ENCODE measurements at places on chromosomes 7 and 10.
A peak's percentile ranks its signal among the peaks of the same experiment; 100 is the strongest.

- no peak for DNase-seq
These were observed 10.4 kb downstream of the BLVRA start for GRCh38 chr7:43768887-43769272.

DNA sequence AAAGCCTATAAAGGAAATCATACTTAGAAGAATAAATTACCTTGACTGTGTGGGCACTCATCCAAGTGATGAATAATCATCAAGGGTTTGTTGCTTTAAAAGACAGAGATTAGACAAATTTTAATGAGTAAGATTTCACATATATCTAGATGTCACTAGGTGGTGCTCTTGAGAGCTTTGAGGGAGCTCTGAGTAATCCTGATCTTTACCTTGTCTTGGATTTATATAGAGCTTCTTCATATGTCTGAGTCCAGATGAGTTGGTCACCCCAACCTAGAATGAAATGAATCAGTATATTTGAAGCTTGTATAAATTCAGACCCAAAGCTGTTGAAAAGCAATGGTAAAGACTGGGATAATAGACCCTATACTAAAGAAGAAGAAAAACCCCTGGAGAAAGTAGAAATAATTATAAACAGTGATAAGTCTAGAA, 3.7 kb downstream of the AGR2 start:
- peak; percentile 59 for DNase-seq

GRCh38 chr7:26782501-26782900, 81.9 kb downstream of the SKAP2 start:
- no peak for DNase-seq

DNA sequence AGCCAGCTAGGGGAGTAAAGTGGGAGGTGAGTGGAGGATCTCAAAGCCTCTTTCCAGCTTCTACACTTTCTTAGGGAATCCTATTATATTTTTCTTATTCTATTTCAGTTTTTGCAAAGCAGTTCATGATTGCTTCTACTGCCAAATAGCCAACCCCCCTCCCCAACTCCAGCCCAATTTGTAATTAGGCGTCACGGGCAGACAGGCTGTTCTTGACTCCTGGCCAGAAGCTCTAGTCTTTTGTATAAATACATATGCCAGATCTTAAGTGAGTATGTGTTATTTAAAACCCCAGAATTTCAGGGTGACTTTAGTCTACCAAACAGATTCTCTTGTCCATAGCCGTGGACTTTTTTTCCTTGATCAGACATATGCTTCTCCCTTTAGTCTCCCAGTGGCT, 255.2 kb downstream of the BUB3 start:
- DNase-seq, result no peak

GRCh38 chr7:116653646-116654045, 18.4 kb upstream of the MET start:
- no peak for DNase-seq

- no peak for DNase-seq
These were observed 17.0 kb downstream of the ITIH5 start for GRCh38 chr10:7649673-7650300.

DNA sequence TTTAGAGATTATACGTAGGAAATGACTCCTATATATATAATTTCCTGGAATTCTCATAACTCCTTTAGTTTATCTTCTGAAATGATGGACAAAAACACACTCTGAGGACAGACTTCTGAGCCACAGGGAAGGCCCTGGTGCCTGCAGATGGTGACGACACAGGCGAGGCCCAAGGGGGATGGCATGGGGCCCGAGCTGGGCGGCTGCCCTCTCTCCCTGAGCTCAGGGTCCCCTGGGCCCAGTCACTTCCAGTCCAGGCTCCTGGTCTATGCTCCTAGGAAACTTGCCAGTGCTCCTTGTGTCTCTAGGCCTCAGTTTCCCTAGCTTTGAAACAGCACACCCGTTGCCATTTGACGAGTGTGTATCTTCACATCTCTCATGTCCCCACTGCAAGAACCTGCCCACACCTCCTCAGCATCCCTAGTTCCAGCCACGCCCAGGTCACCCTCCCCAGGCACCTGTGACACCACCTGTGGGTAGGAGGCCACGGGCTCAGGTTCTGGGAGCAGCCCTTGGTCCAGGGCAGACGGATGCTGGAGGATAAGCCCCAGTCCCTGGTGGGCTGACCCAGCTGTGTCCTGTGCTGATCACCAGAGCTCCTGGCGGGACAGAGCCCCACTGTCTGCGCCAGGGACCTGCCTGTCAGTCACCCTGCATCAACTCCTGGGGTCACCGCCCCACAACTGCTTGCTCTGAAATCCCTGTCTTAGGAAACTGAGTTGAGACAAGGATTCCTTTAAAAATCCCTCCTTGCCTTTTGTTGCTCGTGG, 23.4 kb upstream of the SHH start:
- DNase-seq, result no peak

DNA sequence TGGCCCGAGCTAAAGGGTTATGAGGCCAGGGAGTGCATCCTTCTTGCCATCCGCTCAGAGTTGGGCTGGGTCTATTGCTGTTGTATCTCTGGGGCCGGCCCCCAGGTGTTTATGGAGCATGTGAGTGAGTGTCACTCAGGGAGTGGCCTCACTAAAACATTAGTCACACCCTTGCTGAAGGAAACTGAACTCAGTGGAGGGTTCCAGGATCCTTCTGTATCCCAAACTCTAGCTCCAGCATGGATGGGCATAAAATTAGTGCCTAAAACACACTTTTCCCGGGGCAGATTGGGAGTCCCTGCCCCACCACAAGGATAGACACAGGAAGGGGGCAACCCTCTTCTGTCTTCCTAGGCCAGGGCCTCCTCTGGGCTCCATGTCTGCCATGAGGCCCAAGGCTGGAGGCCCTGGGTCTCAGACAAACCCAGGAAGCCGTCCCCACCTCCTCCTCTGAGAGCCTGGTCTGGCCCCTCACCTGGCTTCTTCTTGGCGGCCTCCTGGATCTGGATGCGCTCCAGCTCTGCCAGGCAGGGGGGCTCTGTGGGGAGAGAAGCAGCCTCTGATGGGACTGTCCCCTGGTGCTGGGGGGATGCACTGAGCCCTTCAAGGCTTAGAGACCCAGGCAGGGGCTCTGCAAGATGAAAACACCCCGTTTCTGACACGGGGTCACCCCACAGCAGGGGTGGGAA, 24.5 kb downstream of the SPOCK2 start:
- no peak for DNase-seq

DNA sequence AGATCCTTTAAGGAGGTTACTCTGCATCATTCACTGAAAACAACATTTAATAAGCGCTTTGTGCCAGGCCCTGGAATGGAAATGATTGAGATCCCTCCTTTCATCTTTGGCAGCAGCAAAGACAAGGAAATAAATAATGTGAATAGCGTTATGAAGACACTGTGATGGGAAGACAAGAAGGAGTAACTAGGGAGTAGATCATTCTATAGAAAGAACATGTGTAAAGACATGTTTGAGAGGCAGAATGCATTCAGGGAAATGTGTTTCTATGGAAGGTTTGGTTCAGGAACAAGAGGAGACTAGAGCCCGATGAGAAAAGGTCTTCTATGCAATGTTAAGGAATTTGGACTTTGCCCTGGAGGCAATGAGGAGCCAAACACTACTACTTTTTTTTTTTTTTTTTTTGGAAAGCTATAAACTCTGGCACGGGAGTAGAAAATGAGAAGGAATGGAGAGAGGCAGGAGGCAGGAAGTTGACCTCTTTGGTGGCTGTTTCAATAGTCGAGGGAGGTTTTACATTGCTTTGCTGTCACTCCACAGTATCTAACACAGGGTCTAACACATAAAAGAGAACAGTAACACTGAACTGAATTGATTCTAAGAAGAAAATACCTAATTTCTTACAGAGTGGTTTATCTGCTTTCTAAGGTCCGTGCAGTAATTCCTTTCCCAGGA, 44.9 kb downstream of the SMURF1 start:
- no peak for DNase-seq

DNA sequence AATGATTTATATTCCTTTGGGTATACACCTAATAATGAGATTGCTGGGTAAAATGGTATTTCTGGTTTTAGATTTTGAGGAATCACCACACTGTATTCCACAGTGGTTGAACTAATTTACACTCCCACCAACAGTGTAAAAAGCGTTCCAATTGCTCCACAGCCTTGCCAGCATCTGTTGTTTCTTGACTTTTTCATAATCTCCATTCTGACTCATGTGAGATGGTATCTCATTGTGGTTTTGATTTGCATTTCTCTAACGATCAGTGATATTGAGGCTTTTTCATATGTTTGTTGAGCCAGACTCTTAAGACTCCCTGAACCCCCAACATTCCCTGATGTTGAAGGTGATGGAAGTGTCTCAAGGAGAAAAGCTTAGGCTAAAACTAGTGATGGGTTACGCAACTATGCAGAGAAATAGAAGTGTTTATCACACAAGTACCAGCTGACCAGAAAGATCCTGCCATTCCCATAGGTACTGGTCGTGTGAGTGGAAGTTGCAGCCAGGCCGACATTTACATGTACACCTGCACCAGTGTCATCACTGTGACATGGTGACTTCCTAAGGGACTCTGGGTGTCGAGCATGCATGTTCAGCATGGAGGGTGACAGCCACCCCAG, 711.2 kb upstream of the NRP1 start:
- DNase-seq, result no peak

- DNase-seq, result no peak
These were observed 290.6 kb downstream of the FRMD4A start for GRCh38 chr10:14039968-14040668.

GRCh38 chr10:46094931-46095750, 49.1 kb upstream of the MSMB start:
- no peak for DNase-seq

DNA sequence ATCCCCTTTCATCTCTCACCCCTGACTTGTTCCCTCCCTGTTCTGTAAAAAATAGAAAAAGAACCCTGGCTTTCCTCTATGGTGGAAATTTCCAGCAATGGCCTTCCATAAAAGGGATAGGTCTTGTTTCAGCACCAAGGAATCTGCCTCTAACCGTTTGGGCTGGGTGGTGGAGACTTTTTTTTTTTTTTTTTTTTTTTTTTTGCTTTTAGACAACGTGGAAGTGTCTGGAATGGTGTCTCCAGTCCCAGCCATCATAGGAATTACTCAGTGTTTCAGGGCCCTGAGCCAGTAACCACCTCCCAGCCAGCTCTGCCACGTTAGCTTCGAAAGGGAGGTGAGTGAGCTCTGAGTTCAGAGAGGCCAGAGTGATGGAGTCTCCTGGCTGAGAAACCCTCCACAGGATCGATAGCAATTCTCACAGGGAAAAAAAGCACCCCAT, 97.3 kb upstream of the COL1A2 start:
- no peak for DNase-seq

GRCh38 chr10:51001587-51001986, 72.7 kb upstream of the PRKG1 start:
- peak; percentile 0 for DNase-seq

GRCh38 chr10:36109399-36110023, 467.4 kb upstream of the FZD8 start:
- no peak for DNase-seq

GRCh38 chr10:55183993-55184392, 383.0 kb upstream of the PCDH15 start:
- no peak for DNase-seq

DNA sequence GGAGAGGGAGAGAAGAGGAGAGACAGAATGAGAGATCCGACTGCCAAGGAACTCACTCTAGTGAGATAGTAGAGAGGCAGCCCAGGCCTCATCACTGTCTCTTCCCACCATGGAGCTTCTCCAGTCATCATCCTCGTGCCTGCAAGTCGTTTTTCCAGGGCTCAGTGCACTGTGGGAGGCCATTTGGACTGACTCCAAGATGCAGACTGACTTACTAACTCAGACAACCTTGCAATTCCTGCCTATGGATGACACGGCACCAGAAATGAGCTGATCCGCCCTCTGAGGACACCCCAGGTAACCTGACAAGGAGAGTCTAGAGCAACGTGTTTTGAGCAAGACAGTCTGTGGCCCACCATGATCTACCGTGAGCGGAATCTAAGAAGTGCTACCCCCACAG, 154.9 kb downstream of the GLI3 start:
- no peak for DNase-seq

DNA sequence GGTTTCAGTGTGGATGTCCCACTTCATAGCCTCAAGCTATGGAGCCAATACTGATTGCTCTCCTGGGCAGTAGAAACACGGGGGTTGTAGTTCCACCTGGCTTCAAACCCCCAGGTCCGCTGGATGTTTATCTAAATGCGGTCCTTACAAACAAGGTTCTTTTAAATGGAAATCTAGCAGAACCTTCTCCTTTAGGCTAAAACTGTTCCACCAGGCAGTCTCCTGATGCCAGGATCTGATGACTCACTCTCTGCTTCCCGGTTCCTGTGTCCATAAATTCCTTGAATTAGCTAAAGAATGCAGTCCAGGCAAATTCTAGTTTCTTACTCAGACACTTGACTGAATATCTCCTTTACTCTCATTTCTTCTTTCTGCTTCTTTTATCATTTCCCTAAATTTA, 108.4 kb upstream of the FAM3C start:
- no peak for DNase-seq

- DNase-seq, result peak; percentile 41
These were observed 95.8 kb downstream of the HIP1 start for GRCh38 chr7:75642810-75643486.

GRCh38 chr10:44261710-44262455, 123.0 kb downstream of the CXCL12 start:
- DNase-seq, result no peak

DNA sequence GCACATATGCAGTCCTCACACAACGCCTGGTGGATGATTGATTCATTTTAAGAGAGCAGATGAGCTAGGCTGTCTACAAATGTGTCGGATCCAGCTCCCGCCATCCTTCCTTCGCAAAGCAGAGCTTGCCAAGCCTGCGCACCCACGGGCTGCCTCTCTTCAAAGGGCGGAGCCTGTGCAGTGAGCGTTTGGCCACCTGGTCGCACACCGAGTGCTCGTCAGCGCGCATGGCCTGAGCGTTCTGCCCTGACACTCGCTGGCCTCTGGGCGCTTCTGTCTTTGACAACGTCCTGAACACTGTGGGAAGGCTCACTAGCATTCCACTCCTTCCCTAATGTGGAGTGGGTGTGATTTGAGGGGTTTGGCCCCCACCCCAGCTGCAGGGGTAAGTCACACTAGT, 47.1 kb upstream of the TMEM72 start:
- peak; percentile 33 for DNase-seq

DNA sequence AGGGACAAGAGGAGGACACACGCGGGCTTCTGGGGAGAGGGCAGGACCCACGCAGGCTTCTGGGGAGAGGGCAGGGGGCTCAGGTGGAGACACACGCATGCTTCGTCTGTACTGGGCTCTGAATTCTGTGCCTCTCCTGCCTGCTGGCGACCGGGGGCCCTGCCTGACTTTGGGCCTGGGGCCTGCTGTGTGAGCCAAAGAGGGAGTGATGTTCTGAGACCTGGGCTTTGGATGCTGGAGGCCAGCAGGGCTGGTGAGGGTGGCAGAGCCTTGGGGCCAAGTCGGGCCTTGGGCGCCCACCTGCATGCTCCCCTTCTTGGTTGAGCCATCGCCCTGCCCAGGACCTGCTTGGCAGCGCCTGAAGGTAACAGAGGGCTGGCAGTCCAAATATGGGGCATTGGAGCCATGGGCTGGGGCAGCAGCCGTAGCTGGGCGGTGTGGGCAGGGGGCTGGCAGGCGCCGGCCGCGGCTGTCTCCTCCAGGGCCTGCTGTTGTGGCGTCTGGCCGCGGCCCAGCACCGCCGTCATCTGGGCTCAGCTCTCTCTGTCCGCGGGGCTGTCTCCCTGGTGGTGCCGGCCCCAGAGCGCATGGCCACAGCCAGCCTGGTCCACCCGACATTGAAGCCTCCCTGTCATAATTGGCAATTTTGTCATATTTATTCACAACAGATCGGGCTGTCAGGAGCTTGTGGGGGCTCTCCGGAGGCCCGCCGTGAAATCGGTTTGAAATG, 78.9 kb downstream of the UNCX start:
- DNase-seq, result no peak

GRCh38 chr10:124063750-124064603, 29.4 kb downstream of the CHST15 start:
- no peak for DNase-seq
